ENCODE measurements at places on chromosomes 2 and 18.

DNA sequence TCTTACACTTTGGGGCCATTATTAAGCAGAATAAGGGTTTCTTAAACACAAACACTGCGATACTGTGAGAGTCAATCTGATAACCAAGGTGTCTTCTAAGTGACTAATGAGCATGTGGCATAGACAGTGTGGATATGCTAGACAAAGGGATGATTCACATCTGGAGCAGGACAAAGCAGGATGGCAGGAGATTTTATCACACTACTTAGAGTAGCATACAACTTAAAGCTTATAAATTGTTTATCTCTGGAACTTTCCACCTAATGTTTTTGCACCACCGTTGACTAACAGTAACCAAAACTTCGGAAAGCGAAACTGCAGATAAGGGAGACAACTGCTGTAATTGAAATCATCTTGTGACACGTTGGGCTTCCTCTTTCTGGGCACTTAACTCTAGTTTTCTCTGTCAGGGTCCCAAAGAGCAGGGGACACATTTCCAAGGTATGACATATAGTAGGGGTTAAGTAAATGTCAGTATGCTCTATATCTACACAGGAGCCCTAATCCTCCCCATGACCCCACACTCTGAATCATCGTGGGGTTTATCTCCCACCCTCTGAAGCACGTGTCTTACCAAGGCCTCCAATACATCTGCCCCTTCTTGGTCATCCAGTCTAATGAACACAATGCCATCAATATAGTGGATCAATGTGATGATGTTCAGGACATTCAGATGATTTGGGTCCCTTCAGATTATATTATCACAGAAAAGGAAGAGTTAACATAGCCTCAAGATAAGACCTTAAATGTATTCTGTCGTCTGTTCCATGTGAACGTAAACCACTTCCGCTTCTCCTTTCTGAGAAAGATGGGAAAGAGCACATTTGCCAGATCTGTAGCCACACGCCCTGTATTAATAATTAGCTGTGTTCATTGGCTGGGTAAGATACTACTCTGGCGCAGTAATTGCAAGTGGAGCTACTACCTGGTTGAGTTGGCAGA lies 78.7 kb downstream of the FTCDNL1 start:
- no peak for DNase-seq

DNA sequence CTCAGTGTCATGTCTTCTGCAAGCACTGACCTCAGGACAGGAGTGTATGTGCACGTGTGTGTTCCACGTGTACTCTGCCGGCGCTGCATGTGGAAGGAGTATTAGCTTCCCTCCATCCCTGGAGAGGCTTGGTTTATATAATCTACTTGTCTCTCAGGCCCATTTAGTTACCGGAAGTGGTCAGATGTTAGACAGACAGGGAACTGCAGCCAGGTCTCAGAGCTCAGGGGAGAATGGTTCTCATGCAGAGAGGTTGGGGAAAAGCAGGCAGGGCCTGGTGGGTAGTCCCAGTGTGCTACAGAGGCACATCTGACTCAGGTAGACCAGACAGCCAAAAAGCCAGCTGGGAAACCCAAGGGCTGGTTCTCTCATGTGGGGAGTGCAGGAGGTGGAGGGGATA lies 167.9 kb downstream of the CTIF start:
- no peak for DNase-seq

DNA sequence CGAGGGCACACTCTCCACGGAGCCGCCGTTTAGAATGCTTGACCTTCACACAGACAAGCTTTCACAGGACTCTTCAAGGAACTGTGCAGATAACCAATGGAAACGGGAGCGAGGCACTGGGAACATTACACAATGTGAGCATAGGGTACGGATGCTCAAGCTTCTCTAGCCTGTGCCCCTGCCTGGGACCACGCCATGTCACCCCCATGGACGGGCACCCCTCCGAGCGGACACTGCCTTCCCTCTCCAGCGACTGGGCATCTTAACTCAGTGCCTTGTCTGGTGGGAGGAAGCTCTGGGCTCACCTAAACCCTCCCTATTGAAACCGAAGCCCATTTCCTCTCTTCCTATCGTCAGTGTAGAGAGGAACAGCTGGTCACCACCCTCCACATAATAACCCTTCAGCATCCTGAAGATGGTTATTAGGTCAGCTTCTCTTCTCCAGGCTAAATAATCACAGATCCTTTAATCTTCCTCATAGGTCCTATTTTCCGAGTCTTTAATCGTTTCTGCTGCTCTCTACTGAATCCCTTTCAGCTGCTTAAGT lies 626.7 kb downstream of the GALR1 start:
- no peak for DNase-seq

DNA sequence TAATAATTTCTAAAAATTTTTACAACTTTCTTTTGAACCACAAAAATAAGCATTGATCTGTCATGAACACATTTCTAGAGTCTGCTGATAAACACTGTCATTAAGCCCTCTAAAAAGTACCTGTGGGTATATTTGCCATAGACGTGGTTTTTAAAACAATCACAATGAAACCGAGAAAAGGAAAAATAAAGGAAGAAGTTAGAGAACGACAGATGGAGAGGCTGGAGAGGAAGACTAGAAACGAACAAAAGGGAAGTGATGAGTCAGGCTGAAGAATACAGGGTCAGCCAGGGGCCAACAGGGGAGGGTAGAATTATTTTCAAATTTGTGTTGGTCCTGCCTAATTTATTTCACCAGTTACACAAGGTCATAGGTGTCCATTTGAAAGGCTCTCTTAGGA lies 62.0 kb downstream of the MYL12B start:
- no peak for DNase-seq

DNA sequence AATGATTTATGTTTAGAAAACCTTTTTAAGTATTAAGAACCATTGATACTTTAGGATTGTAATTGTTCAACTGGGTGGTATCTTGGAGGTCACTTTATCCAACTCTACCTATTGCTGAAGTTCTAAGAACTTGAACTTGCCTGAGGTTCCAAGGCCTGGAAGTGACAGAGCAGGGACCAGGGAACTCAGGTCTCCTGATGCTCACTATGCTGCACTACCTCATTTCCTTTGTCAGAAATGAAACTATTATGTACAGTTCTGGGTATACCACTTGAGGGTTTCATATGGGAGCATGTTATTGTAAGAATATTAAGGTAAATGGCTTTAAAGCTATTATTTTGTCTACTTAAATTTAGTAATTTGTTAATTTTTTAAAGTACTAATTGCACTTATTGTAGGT lies 3.0 kb downstream of the MBD5 start:
- DNase-seq: no peak

All from activated naive CD4-positive, alpha-beta T cell (primary cell).